Stimulated activated CD8-positive, alpha-beta memory T cell treated with anti-CD3 and anti-CD28 coated beads, Interleukin-15, amount 100 ng/mL, for 4 hours (primary cell): ENCODE measurements at places on chromosomes 11 and 22.

- no peak for DNase-seq
Observed at GRCh38 chr11:67582011-67582410, 1.6 kb upstream of the GSTP1 start.

- no peak for DNase-seq
Observed at GRCh38 chr11:13114566-13115379, 105.7 kb downstream of the RASSF10 start.

DNA sequence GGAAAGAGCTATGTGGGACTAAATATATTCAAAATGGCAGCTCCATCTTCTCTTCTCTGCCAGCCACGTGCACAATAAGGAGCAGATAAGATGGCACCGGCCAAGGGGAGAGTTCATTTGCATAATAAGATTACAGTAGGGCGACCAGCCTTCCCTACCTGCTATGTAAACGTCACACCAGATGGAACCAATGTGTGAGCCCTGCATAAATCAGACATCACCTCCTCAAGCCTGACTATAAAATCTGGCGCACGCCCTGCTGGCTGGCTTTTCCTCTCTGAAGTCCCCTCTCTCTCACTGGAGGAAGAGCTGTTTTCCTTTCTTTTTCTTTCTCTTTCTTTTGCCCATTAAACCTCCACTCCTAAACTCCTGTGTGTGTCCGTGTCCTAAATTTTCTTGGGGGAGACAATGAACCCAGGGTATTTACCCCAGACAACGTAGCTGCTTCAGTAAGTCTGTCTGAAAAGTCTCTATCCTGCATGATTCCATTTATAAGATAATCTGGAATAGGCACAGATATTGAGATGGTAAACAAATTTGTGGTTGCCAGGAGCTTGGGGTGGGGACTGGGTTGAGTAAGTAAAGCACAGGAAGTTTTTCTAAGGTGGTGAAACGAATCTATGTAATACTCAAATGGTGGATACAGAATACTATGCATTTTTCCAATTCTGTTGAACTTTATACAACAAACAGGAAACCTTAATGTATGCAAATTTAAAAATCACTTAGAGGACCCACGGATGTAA, 670.0 kb upstream of the KIRREL3 start:
- DNase-seq = no peak

DNA sequence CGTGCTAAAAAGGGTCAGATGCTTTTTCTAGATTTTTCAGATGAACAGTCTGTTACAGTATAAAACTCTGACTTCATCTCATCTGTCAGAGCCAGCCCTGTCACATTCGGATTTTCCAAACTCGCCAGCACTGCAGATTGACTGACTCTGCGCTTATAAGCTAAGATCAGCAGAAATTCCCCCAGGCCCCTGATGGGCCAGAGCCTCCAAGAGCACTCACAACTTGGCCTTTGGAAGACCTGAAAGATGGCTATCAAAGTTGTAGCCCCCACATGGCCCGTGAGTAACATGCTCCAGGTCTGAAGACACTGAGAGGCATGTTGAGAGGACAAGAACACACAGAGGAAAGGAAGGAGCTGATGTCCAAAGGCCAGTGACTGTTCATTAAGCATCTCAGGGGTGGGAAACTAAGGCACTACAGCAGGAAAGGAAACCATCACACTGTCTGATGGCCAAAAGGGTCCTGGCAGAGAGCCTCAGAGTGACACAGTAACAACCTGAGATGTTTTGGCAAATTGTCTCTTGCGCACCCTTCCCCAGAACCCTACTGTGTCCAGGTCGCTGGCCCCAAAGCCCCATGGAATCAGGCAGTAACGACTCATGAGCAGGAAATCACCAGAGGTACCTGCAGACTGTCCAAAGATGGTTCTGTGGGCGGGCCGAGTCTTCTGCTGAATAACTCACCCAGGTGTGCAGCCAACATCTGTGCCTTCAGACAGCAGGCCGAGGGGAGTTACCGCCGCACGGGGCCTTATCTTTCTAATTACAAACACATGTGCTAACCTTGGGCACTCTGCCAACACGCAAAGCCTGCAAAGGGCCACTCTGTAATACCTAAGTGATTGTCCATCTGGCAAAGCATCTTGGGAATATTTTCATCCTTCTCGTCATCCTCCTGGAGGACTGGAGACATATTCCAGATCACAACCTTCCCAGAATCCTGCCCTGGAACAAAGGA, 23.6 kb downstream of the HIRA start:
- DNase-seq = no peak

GRCh38 chr11:20457934-20458680, 70.6 kb downstream of the PRMT3 start:
- DNase-seq = no peak

GRCh38 chr22:42644422-42645340, 4.3 kb upstream of the ATP5MGL start:
- no peak for DNase-seq

- DNase-seq = no peak
Observed at GRCh38 chr11:8937159-8937558, 4.4 kb upstream of the C11orf16 start.

DNA sequence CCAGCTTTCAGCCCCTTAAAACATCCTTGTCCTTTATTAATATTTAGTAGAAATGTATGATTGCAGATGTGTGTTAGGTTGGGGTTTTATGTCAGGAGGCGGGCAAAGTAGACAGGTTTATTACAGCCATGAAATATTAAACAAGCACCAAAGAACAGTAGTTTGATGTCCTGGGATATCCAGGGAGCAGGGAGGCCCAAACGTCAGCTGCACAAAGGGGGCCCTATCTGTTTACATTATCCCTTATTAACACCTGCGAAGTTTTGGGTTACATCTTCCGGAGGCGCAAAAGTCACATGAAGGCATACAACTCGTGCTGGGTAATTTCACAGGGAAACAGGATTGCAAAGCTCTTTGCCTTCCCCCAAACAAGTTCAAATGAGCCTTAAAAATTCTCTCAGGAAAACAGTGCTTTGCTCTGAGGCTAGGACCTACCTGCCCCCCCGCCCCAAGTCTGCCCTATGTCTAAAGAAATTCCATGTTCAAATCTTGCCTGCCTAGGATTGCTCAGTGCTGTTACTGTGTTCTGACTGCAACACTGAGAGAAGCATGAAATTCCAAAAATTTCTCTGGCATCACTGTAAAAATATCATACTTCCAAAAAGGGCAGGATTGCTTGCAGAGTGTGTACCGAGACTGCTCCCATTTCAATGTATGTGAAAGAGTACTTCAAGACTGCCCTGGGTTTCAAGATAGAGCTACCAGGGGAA, 8.9 kb downstream of the MN1 start:
- no peak for DNase-seq
